Spleen (tissue), 13 donors: ENCODE measurements at places on chromosomes 7 and 10.

DNA sequence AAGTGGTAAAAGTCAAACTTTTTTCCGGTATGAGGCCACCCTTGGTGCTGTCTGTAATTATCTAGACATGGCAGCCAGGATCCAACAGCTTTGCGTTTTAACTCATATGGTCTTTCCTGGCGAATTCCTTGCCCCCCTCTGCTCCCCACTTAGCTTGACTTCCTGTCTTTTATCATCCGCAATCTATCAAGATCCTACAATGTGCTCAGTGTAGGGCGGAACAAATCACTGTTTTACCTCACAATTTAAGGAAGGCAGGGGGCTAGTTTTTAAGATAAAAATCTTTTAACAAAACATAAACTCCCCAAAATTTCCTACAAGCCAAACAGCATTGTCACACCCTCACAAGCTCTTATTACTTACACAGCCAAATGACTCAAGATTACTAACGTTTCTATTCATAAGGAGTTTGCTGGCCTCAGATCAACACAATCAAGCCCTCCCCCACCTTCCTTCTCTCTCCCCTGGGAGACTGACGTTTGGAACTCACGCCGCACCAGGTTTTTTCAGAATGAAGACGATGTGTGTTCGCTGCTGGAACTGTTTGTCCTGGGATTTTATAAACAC, 1.3 kb upstream of the CDK14 start:
- DNase-seq = no peak

GRCh38 chr7:19020711-19021110, 96.7 kb downstream of the TWIST1 start:
- no peak for DNase-seq

- DNase-seq = no peak
These were observed 24.4 kb downstream of the EPHB4 start for GRCh38 chr7:100802951-100803350.

GRCh38 chr7:150335108-150335773, 6.2 kb downstream of the RARRES2 start:
- DNase-seq = no peak

DNA sequence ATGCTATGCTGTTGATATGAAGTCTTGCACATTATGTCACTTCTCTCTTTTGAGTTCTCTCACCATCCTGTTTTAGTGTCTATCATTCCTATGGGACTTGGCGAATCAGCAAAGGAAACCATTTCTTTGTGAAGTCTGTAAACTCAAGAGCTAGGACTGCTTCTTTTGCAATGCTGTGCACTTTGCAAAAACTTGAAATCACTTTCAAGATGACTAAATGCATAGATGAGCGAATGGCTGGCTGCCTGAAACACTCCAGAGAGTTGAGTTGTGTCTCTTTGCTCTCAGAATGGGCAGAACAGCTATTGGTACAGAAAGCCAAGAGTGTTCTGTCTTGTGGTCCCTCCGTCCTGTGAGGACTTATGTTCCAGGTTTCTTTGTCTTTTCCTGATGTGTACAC, 18.3 kb upstream of the ELMO1 start:
- DNase-seq = no peak

DNA sequence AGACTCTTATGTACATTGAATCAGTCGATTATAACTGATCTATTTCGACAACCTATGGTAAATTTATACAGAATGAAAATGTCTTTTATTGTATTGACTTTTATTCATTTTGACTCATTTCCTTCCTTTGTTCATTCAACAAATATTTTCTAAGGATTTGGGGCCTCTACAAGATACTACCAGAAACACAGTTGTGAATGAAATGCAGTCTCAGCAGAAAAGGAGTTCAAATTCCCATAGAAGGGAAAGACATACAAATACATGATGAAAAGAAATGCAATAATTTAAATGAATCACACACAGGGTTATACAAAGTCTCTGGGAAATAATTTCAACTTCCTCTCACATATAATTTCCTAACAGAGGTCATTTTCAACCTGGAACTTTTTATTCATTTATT, 134.0 kb upstream of the SEMA3A start:
- no peak for DNase-seq

GRCh38 chr7:69610374-69611084, 12.3 kb downstream of the AUTS2 start:
- no peak for DNase-seq
